ENCODE measurements at places on chromosomes 1 and 21.

GRCh38 chr1:231862611-231863010 lies 236.0 kb downstream of the DISC1 start:
- no peak for DNase-seq

- no peak for DNase-seq
Measured at GRCh38 chr1:63618011-63618410, 24.8 kb downstream of the PGM1 start.

GRCh38 chr21:14548779-14549178 lies 2.7 kb upstream of the SAMSN1 start:
- DNase-seq, result no peak

GRCh38 chr1:16986962-16987361 lies 6.5 kb upstream of the MFAP2 start:
- no peak for DNase-seq

- DNase-seq, result no peak
Measured at GRCh38 chr1:58884706-58885661, 101.1 kb upstream of the JUN start.

DNA sequence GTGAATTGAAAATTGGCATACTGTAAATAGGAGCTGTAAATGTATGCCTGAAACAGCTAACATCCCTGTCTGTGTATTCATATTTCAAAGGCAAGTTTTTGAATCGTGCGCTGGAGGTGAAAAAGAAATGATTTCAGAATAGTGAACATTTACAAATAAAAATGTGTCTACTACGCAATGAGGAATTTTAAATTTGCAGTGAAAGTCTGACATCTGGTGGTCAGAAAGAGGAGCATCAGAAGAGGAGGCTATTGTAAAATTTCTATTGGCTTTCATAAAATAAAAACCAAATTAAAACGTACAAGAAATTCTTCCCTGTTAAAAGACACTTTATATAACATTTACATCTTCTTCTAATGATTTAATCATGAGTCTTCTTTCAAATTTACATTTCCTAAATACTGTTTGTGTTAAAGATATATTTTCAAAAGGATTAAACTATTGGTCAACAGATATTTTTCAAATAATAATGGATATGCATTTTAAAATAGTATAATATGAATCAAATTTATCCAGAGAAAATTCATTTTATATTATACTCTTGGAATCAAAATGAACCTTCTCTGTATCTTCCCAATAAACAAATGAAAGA lies 113.7 kb upstream of the RRP15 start:
- DNase-seq, result no peak

GRCh38 chr1:6245086-6245868 lies 1.3 kb downstream of the HES3 start:
- no peak for DNase-seq

DNA sequence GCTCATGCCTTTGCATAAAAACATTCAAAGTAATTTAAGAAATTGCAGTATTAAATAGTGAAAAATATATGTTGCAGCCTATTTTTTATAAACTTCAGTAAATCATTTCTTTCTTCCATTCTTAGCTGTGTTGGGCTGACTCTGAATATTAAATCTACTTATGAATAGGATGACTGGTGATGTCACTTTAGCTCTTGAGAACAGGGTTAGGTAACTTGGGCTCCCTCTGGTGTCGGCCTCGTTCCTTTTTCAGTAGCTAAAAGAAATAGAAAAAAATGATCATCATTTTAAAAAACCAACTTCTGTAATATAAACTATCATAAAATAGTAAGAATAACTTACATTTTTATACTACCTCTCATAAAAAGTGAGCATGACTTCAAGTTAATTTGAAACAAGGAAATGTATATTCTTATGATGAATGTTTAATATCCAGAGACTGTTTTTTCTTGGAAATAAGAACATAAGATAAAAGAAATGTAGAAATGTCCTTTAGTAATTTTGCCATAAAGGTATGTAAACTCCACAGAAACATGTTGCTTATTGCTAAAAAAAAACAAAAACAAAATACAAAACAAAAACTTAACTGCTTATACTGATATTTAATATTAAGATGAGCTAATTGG lies 26.8 kb upstream of the NCAM2 start:
- no peak for DNase-seq

GRCh38 chr1:9882945-9883303 lies 27.1 kb downstream of the CTNNBIP1 start:
- DNase-seq, result no peak

DNA sequence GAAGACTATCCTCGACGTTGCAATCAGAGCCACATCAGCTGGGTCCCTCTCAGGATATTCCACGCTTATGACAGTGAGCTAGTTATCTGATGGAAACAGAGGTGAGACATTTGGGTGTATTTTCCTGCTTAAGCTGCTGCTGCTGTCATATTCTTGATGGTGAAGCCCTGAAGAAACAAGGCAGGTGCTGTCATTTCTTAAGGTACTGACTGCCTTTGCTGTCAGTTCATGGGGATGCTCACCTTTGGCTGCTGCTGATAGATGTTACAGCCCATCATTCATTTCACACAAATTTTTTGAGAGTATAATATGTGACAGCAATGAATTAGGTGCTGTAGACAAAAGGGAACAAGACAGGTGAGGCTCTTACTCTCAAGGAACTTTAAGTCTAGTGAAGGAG lies 577.4 kb downstream of the LMO4 start:
- DNase-seq, result no peak

GRCh38 chr1:181522864-181523263 lies 39.5 kb downstream of the CACNA1E start:
- DNase-seq, result no peak

GRCh38 chr1:169086603-169087455 lies 19.7 kb upstream of the ATP1B1 start:
- DNase-seq, result no peak

DNA sequence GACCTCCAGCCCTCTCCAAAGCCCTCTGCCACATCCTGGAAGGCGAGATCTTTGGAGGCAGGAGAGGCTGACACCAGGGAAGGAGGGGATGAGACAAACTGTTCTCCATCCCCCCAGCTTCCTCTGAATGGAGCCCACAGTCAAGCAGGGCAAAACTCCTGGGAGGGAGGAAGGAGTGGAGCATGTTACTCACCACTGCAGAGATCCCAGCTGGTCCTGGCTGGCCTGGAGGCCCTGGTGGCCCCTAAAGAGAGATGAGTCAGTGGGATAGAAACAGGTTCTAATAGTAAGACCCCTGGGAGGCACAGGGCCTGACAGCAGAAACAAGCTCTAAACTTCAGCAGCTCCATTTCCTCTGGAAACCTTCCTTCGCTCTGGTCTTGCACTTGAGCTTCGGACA lies 14.0 kb upstream of the PEF1 start:
- DNase-seq, result no peak

DNA sequence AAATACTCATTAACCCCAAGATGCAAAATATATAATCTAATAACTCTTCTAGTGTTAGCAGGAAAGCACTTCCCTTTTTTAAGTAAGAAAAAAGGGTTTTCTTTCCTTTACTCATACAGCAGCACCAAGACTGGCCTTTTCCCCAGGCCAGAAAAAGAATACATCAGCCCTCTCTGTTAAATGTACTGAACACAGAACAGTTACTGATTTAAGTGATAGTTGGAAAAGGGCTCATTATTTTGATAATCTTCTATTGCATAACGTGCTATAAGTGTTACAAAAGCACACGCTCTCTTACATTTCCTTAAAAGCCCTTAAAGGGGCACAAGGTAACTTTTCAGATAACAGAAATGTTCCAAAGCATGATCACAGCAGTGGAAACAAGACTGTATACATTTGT lies 142.9 kb downstream of the TIAM1 start:
- DNase-seq, result no peak

DNA sequence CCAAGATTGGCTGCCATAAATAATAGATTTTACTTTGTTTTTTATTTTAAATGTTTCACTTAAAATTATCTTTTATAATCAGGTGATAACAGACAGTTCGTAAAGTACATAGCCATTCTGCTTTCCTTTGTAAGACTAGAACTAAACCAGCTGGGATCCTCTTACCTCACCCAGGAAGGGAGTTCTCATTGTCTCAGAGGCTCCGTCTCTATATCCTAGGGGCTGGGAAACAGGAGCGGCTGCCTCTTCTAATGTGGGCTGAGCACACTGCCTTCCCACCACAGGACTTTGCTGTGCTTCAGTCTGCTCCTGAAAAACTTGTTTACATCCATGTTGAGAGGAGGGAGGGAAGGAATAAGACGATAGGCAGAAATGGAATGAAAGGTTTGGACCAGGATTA lies 45.6 kb upstream of the PGD start:
- DNase-seq, result no peak

- no peak for DNase-seq
Measured at GRCh38 chr1:41427916-41428737, 56.4 kb downstream of the EDN2 start.

- no peak for DNase-seq
Measured at GRCh38 chr21:32545948-32546441, 39.3 kb downstream of the TCP10L start.

DNA sequence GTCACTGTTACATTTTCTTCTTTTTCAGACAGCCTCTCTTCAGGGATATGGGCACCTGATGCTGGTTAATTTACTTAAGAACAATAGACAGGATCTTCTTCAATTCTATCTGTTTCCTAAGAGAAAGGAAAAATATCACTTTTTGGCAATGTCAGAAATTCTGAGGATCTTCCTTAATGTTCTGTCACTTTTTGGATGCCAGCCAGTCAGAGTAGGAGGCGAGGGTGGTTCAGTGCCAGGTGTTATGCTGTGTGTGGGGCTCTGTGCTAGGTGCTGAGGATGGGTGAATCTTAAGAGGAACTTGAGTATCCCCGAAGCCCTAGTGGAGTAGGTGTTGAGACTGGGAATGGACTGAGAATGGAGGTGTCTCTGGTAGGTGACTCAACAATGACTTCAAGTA lies 133.5 kb downstream of the UCK2 start:
- DNase-seq, result no peak

DNA sequence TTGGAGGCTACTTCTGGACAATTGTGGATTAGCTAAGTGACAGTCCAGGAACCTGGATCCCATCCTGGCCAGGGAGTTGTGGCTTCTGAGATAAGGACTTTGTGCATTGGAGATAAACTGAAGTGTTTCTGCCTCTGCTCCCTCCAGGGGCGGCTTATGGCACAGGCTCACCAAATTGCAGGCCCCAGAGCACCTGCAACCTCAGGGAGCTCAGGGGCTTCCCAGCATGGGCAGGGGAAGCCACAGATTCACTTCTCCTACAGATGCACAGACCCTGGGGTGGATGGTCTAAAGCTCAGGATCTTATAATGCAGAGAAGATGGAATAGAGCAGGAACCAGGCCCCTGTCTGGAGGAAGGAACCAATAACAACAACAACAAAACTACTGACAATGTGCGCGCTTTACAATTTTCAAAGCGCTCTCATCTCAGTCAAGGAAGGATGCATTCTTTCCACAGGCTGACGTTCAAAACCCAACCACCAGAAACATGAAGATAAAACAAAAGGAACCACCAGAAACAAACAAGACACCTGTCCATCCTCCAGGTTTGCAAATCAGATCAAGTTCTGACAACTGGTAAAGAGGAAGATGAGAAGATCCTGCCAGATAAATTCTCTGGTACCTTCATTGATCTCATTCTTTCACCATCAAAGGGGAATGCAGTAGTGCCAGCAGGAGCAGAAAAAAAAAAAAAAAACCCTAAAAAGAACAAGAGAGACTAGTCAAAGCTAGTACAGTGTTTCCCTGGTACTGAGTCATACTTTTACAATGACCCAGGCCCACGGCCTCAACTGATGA lies 121.0 kb upstream of the IRF2BP2 start:
- no peak for DNase-seq

DNA sequence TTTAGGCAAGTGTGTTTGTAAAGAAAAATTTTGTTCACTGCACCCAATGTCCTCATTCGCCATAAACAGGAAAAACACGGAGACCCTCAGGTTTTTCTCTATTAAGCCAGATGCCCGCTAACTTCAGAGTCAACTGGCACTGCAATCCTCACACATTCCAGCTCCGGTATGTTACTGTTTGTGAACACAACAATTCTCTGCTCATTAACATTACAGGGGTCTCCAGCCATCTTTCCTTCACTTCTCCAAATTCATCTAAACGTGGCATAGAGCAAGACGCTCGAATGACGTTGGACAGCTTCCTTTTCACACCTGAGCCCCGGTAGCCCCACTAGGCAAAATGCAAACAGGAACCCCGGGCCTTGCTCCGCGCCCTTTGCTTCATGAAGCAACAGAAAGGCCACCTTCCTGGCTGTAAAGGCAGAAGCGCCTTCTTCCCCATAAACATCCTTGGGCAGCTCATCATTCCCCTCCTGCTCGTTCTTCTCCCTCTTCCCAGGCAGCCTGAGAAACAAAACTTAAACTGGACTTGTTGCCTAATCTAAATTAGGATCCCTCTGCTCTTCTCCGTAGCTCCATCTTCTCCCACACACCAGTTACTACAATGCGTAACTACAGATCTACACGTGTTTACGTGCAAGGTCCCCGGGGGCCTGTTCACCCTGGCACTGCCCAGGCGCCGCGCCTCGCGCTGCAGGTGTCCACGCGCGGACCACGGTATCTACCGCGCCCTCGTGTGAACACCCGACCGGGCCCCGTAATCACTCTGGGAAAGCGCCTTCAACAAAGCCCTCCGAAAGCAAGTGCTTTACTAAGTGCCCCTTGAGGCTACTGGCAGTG lies 1.2 kb downstream of the LBR start:
- DNase-seq, result peak; percentile 46

- DNase-seq, result no peak
Measured at GRCh38 chr1:52769346-52770033, 43.2 kb downstream of the ZYG11B start.

GRCh38 chr1:14236097-14236496 lies 362.4 kb upstream of the KAZN start:
- DNase-seq, result no peak

GRCh38 chr1:119774746-119775490 lies 6.2 kb upstream of the HMGCS2 start:
- no peak for DNase-seq

- no peak for DNase-seq
Measured at GRCh38 chr1:32091591-32091990, 16.3 kb upstream of the KPNA6 start.

DNA sequence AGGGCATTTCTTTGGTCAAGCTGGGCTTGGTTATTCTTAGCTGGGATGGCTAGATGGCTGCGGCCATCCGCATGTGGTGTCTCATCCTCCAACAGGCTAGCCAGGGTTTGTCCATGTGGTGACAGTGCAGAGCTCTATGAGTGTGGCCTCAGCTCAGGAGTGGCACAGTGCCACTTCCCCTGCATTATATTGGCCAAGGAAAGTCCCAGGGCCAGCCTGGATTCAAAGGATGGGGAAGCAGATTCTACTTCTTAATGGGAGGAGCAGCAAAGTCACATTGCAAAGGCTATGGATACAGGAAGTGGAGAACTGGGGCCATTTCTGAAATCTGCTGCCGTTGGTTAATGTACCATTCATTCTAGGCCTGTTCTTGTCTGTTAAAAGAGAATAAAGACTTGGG lies 34.4 kb downstream of the STUM start:
- DNase-seq, result no peak

GRCh38 chr1:165298203-165298820 lies 58.2 kb downstream of the LMX1A start:
- DNase-seq, result no peak

- no peak for DNase-seq
Measured at GRCh38 chr1:199723250-199723956, 304.1 kb upstream of the NR5A2 start.

GRCh38 chr1:7454052-7454815 lies 316.9 kb upstream of the VAMP3 start:
- DNase-seq, result no peak

All from NK-92 treated with Interleukin-12 subunit alpha and Interleukin-12 subunit beta, amount 100 ng/mL, for 24 hours (cell line).